ENCODE measurements at places on chromosomes 12 and 14.
A peak's percentile ranks its signal among the peaks of the same experiment; 100 is the strongest.

DNA sequence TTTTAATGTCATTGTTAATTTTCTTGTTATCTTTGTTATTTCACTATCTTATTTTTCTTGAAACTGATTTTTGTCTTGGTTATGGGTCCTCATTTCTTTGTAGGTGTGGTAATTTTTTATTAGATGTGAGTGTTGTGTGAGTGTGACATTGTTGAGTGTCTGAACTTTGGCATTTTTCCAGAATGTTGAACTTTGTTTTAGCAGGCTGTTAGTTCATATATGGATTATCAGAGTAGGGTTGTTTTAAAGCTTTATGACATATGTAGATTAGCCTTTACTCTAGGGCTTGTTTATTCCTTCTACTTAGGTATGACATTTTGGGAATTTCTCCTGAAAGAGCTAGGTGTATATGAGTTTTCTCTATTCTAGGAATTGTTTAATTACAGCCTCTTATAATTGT lies 103.9 kb downstream of the ARID2 start:
- no peak for DNase-seq

- DNase-seq, result no peak
Measured at GRCh38 chr14:56261046-56261445, 142.8 kb downstream of the PELI2 start.

- no peak for DNase-seq
Measured at GRCh38 chr14:19920021-19920657, at the start of gene OR4K5. Gene OR4K5, plus strand, starts transcription at chr14:19920607. Its CDS starts 0 bp downstream, at chr14:19920607.

DNA sequence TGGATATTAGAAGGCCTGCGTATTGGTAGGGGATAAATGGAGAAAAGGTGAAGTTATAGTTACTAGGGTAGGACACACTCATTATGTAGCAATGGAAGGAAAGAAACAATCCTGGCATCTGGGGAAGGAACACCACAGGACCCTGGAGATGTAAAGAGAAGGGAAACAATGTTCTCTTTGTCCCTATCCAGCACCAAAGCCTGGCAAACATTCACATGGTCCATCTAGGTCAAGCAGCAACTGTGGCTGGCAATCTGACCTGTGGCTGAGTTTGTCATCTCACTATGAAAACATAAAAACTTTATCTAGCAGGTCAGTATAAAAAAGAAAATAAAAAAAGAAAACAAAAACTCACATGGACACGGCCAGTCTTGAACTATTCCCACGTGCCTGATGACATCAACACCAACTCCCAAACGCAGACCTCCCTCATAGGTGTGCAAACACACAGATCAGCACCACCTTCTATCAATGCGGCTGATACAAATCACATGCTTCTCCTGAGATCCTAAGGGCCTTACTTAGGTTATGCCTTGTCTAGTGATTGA lies 2.6 kb downstream of the POMT2 start:
- no peak for DNase-seq

- DNase-seq, result no peak
Measured at GRCh38 chr14:96631030-96631429, 128.8 kb downstream of the PAPOLA start.

DNA sequence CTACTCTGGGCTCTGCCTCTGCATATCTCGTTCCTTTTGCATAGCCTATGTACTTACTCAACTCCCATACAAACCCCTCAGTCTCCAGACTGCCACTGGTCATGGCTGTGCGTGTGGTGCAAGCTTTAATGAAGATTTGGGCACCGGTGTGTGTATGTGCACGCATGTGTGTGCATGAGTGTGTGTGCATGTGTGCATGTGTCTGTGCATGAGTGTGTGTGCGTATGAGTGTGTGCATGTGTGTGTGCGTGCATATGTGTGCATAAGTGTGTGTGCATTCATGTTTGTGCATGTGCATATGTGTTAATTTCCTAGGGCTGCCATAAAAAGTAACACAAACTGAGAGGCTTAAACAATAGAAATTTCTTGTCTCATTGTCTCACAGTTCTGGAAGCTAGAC lies 17.1 kb upstream of the TBPL2 start:
- DNase-seq, result no peak

- no peak for DNase-seq
Measured at GRCh38 chr12:54007538-54008259, 1.1 kb upstream of the HOXC8 start.

GRCh38 chr12:98591209-98591608 lies 2.3 kb upstream of the SLC25A3 start:
- no peak for DNase-seq

GRCh38 chr14:64112867-64113678 lies 181.1 kb downstream of the ESR2 start:
- DNase-seq, result no peak

- peak; percentile 91 for DNase-seq
Measured at GRCh38 chr14:74563233-74563585, 48.8 kb downstream of the LTBP2 start.

DNA sequence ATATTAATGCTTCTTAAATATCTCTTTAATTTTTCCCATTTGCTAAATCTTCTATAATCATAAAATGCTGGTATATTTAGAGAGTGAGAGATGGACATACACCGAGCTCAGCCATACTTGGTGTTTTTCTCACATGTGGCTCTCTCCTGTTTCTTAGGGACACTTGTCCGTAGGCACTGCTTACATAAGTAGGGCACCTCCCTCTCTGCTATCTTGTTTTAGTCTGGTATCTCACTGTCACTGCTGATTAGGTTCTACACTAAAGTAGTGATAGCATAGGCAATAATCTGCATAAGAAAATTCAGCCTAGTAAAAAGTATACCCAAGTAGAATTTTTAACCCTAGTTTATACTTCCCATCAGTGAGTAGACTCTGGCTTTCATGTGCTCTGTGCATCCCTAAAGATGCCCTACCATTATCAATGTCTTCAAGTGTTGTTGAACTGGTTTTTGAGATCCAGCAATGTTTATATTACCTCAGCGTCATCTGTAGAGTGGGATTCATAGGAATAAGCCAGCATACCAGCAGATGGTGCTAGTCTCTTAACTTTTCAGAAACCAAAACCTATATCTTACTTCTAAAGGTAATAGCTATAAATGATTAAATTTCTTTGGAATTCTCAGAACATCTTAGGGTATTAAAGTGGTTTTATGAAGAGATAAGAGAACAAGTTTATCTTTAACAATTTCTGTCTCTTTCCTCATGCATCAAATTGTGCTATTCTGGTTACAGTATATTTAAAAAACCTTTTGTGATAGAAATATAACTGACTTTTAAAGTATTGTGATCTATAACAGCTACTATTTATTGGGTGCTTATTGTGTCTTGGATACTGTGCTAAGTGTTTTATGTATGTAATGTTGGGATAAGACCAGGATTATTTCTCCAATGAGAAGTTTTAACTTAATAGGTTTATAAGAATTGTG lies 32.9 kb downstream of the ARID2 start:
- peak; percentile 80 for DNase-seq
